Suppressor macrophage (primary cell): ENCODE measurements at places on chromosomes 2 and 18.

DNA sequence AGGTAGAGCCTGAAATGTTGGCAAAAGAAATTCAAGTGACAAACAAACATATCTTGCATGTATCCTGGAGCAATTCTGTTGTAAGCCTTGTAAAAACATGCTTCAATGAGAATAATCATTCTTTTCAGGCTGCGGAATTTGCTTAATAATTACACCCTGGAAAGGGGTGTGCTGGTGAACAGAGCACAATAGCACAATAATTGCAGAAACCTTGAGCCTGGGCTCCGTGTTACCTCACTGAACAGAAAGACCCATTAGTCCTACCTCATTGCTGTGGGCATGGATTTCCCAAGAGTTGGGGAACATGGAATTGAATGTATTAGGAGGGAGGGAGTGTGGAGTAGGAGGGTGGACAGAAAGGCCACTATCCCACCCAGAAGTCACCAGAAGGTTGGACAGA, 168.0 kb upstream of the ALKAL2 start:
- DNase-seq: no peak

- DNase-seq: no peak
Observed at GRCh38 chr2:231213931-231214642, 15.7 kb downstream of the ARMC9 start.

DNA sequence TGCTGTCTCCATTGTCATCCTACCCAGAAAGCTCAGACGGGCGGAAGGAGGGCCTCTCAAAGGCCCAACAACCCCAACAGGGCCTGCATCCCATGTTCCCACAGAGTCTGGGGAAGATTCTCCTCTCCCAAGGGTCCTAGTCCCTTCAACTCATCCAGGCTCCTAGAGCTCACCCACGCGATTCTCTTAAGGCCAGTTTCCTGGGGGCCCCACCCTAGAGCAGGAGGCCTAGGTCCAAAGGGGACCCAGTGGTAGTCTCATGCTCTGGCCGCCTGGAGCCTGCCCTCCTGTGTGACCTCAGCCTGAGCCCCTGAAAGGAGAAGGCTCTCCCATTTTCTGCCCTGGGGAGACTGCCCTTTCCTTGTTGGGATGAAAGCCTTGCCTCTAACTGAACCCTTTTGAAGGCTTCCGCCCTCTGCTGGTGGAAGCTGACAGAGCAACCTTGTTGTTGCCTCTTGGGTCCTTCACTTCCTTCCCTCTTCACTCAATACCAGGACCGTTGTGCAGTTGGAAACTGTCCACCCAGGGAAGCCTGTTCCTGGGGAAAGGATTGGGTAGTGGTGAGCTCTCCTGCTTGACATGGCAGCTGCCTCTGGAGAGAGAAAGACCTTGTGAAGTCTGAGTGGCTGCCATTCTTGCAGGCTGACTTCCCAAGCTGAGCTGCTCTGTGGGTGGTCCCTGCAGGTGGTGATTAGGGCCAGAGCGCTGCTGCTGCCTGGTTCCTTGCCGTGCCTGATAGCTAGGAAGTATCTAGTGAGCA, 86.0 kb upstream of the ALPP start:
- peak; percentile 80 for DNase-seq

DNA sequence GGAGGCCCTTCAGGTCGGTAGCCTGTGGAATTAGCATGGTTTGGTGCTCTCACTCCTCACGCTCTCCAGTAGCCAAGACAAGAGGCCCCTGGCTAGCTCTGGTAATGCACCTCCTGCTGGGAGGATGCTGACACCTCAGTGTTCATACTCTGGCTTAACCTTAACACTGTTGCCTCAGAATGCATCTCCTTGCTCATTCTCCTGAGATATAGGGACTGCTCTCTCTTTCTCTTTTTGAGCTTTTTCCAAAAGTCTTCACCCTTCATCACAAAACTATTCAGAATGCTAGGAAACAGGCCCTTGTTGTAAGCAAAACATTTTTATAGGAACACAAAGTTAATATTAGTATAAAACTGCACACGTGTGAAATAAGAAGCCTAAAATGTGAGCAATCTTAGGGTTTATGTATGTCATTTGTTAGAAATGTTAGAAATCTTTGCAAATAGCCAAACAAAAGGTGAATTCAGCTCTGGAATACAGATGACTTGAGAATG, 17.3 kb upstream of the IMPA2 start:
- no peak for DNase-seq

GRCh38 chr18:61340148-61340547, 6.9 kb downstream of the CDH20 start:
- no peak for DNase-seq

DNA sequence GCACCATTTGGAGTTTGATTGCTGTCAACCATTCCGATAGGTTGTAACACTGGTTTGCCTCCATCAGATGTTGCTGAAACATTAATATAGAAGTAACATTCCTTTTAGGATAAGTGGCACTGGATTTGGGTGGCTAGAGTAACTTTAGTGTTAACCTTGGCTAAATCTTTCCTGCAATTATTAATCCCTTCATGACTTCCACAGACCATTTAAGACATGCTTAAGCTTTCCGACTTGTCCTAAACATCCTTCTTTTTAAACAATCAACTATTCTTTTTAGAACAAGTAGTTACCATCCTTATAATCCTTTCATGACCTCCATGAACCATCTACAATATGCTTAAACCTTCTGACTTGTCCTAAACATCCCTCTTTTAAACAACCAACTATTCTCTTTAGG, 465.5 kb downstream of the DCDC2C start:
- DNase-seq: no peak

GRCh38 chr2:222641336-222641735, 14.6 kb downstream of the FARSB start:
- no peak for DNase-seq

DNA sequence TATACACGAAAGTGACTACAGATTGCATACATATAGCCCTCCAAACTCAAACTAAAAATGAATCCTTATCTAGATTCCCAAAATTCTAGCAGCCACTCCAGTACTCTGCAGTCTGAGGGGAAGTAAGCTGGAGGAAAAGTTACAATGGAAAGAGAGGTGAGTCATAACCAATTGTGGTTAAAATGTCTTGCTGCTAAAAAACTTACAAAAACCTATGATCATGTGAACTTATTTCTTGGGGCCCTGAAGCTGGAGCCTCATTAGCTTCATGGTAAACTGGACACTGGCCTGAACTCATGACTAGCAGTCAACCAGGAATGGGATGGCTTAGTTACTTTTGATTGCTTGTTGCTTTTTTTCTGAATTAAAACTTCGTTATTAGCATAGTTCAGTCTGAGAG, 175.9 kb downstream of the SLC4A3 start:
- no peak for DNase-seq

DNA sequence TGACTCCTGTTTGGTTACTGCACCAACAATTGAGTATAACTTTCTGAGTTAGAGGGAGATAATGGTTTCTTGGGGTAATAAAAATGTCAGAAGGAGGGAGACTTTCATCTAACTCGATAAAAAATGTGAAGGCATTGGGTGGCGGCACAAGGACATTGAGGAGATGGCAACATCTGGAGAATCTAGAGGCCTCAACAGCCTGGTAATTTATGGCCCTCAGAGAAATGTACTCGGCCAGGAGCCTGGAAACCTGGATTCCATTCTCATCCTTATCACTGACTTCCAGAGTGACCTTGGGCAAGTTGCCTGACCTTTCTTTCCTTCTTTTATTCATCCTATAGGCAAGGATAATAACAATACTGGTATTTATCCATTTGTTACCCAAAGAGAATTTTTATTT, 173.5 kb upstream of the MEX3C start:
- no peak for DNase-seq

DNA sequence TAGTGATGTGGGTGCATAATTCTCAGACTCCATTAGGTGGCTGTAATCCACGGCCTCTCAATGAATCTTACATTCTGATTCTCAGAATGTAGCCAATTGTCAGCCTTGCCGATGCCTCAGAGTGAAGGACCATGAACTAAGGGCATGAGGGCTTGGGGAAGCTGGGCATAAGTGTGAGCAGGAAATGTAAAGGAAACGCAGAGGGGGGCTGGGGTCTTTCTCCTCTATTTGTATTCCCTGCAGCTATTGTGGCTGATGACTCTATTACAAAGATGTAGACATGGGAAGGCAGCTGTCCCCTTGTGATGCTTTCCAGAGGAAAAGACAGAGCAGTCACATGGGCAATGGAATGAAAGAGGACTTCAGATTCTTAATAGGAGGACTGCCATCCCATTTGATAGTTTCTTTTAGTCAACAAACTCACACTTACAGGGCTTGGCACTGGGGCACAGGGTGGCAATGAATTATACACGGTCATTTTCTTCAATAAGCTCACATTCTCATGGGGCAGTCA, 353.2 kb upstream of the PKDCC start:
- no peak for DNase-seq

DNA sequence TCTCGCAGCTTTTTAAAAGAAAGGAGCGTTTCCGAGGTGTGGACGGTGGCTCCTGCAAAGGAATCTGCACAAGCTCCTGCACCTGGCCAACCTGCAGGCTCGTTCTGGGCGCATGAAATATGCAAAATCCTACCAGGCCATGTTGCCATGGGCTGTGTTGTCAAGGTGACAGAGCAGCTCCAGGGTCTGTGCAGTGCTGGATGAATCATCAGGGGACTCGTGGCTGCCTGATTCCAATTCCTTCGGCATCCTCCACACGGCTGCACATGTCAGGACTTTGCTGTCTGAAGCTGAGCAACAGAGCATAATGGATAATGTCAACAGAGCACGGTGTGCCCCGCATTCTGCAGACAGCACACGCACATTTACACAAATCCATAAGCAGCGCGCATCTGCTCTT, 120.5 kb downstream of the EIPR1 start:
- DNase-seq: no peak

- no peak for DNase-seq
Observed at GRCh38 chr18:35110059-35110458, 68.8 kb downstream of the MAPRE2 start.

GRCh38 chr2:157843935-157844334, 32.2 kb downstream of the ACVR1 start:
- DNase-seq: no peak

DNA sequence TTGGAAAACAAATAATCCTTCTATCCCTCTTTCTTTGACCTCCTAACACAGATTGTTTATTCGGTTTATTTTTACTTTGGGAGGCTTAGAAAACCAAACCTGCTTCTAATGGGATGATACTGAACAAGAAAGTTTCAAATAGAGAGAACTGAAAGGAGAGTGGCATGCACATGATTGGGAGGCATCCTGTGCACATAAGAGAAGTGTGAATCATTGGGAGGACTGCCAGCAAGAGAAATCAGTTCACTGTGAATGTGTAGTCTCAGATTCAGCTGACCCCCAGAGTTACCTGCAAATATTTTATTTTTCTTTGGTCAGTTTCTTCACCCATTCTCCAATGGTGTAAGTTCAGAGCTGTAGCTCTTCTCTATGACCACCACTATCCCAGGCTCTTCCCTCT, 1363.2 kb upstream of the ACVR2A start:
- no peak for DNase-seq

GRCh38 chr2:88281302-88282217, 111.4 kb downstream of the THNSL2 start:
- peak; percentile 81 for DNase-seq

DNA sequence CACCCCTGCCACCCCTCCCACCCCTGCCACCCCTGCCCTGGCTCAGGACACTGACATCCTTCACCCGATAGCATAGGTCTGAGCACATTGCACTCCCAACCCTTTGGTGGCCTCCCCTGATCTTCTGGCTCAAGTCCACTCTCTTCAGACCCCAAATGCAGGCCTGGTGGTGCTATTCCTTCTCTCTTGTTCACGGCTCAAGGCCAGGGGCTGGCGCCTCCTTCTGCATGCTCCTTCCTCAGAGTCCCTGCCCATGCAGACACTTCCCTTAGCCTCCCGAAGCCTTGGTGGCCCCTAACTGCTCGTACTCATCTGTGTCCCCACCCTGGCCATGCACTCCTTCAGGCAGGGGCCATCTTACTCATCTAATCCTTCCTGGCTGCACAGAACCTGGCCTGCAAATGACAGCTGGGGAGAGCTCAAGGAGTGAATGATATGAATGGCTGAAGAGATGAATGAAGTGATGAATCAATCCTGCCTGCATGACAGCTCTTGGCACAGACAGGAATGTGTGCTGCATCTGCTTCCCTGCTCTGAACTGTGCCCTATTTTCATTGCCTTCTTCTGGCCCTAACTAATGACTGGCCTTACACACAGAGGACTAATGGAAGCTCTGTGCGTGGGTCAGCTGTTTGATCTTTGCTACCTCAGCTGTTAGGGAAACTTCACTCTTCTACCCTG, 290.8 kb downstream of the DYSF start:
- DNase-seq: no peak

- DNase-seq: peak; percentile 21
Observed at GRCh38 chr2:191687867-191688266, 9.9 kb downstream of the NABP1 start.

DNA sequence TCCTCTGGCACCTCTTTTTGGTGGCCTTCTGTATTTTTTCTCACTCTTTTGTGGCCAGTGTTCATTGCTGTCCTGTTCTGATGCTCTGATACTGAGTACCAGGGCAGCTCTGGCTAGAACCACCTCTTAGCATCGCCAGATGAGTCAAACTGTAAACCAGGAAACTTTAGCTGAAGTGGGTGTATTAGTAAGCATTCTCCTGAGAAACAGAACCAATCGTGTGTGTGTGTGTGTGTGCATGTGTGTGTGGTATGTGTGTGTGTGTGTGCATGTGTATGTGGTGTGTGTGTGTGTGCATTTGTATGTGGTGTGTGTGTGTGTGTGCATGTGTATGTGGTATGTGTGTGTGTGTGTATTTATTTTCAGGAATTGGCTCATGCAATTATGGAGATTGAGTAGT, 166.3 kb upstream of the SKOR2 start:
- DNase-seq: no peak

DNA sequence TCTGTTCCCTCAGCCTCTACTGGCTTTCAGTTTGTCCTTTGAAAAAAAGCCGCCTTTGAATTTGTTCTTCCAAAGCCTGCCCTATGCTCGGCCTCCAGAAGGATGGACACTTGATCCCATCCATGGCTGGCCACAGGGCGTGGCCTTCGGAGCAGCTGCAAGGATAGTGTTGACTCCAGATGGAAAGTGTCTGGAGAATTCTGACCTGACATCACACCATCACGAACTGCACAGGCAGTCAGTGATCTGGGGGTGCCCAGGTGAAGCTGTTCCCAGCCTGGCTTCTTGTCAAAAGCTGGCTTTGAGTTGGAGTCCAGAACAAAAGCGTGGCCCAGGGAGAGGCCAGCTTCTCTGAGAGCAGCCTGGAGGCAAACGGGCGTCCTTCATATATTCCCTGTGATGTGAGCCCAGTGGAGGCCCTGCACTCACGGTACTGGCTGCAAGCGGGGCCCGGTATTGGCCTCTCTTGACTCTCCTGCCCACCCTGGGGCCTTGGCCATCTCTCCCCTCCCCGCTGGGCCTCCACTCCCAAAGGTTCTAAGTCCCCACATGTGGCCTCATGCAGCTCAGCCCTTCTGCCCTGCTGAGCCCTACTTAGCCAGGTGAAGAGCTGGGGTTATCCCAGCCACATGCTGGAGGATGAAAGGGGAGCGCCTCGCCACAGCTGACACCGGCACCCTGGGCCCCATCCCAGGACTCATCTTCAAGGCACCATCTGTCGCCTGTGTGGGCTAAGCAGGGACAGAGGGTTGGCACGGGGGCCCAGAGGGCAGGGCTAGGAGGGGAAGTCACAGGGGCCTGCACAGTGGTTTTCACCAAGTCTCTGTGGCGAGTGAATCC, 20.4 kb upstream of the ATOH8 start:
- no peak for DNase-seq
